ENCODE measurements at places on chromosomes 6 and 20.

DNA sequence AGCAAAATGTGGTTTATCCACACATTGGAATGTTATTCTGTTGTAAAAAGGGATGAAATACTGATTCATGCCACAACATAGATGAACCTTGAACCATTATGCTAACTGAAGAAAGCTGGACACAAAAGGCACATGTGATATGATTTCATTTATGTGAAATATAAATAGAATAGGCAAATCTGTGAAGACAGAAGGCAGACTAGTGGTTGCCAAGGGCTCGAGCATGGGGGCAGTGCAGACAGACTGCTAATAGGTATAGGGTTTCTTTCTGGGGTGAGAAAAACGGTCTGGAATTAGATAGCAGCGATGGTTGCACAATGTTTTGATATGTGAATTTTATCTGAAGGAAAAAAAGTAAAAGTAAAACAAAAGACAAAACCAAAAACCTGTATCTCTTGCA is 54.6 kb upstream of the FNDC1 start:
- no peak for DNase-seq

GRCh38 chr20:58447511-58448391 is 58.7 kb downstream of the VAPB start:
- no peak for DNase-seq

GRCh38 chr20:4548552-4548951 is 173.2 kb upstream of the PRND start:
- no peak for DNase-seq

DNA sequence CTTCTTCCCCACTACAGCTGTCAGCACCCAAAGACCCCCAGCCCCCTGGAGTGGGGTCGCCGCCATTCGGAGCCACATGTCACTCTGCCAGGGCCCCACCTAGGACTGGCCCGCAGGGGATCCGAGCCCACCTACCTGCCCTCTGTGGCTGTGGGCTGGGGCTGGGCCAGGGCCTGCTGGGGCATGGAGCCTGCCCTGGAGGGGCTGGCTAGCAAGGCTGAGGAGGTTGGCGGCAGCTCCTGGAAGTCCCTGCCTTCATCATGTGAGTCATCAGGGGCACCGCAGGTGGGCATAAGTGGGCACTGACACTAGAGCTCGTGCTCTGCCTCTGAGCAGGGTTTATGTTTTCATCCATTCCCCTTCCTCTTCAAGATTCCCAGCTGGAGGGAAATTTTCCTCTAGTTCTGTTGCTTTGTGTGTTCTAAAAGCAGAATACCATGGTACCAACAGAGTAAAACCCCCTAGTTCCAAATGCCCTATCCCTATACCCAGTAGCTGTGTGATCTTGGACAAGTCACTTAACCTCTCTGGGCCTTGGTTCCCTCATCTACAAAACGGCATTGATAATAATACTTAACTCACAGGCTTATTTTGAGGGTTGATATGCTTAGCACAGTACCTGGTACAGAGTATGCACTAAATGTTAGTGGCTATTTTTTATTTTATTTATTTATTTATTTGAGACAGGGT is 8.7 kb upstream of the FANCE start:
- no peak for DNase-seq

DNA sequence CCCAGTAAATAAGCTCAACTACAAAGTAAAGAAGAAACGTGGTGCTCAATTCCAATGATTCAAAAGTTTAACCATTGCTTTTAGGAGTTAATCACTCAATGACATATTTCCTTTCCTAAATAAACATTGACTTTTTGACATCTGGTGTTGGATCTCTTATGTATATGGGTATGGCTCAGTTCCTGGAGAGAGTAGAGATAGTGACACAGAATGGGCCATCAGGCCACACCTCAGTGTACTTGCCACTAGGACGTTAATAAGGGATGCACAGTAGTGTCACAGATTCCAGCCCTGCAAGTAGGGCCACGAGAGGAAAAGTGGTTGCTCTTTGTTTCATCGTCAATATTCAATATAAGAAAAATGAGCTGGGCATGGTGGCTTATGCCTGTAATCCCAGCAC is 48.9 kb upstream of the TXNDC5 start:
- DNase-seq, result no peak

GRCh38 chr6:27757307-27757706 is 154.9 kb downstream of the OR2B2 start:
- DNase-seq, result no peak

- no peak for DNase-seq
Observed at GRCh38 chr6:20202699-20203302, 9.5 kb downstream of the MBOAT1 start.

DNA sequence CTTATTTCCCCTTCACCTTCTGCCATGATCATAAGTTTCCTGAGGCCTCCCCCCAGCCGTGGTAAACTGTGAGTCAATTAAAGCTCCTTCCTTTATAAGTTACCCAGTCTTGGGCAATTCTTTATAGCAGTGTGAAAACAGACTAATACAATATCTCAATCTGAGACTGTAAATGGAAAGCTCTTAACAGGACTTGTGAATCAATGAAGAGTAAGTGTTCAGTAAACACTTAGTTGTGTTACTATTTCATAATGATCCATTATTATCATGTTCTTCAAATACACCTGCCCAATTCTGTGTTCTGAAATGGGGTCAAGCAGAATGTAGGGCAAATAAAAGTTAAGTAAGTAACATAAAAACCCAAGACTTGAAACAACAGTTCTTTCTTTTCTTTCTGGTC is 266.2 kb downstream of the TENT5A start:
- DNase-seq, result no peak

All from putamen (tissue), 1 donor.